ENCODE measurements at places on chromosomes 11 and 22.
A peak's percentile ranks its signal among the peaks of the same experiment; 100 is the strongest.

GRCh38 chr11:1197431-1197885 lies 25.4 kb upstream of the MUC5B start:
- DNase-seq = no peak

DNA sequence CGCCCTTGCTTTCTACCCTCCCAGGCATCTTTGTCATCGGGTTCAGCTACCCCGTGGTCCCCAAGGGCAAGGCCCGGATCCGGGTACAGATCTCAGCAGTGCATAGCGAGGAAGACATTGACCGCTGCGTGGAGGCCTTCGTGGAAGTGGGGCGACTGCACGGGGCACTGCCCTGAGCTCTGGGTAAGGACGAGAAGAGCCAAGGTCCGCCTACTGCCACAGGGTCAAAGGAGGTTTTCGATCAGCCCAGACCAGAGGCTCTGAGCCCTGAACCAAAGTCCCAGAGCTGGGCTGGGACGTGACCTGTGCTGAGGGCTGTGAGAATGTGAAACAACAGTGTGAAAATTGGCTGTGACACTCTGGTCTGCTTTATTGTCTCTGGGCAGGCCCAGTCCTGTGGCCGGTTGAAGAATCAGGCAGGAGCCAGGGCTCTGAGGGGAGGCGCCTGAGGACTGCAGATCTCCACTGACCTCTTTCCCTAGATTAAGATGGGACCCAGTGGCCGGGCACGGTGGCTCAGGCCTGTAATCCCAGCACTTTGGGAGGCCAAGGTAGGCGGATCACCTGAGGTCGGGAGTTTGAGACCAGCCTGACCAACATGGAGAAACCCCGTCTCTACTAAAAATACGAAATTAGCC lies 6.5 kb upstream of the GALR3 start:
- DNase-seq = no peak

GRCh38 chr11:1305501-1306056 lies 3.9 kb downstream of the TOLLIP start:
- DNase-seq = no peak

DNA sequence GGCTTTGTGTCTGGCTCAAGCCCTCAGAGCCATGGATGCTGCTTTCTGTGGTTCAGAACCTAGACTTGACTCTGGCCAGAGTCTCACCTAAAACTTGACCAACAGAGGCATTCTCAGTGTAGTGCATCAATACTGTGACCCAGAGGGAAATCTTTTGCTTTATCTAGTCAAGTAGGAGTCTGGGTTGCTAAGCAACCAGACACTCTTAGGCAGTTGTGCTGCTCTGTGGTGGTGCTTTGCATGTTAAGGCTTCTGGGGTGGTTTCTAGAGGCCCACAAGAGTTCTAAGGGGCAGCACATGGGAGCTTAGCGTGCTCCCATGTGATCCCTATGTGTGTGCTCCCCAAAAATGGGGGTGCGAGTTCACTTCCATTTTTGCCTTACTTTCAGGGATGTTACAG lies 224.6 kb upstream of the PLET1 start:
- DNase-seq = no peak

DNA sequence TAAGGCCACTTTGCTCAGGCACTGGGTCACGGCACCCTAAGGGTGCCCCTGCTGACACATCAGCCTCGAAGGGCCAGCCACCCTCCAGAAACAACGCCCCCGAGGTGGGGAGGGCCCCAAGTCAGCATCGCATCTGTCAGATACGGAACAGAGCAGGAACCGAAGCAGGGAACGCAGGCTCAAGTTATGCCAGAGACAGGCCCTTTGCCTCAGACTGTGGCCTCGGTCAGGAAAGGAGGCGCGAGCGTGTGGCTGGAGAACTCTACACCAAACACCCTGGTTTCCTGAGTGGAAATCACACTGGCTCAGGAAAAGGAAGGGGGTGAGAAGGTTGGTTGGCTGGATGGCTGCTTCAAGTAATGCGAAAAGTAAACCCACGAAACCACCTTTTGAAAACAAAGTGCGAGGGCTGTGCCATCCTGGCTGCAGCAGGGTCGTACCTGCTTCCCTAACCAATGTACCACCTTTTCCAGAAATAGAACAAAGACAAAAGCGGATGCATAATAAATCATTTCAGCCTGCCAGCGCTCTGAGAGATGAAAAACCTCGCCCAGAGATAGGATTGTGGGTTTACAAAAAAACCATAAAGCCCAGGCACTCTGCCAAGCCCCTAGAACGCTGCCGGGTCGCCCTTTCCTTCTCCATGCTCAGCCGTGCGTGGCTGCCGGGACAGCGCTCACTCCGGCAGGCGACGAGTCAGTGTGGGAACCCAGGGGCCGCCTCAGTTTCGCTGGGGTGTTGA lies 38.6 kb downstream of the TRMU start:
- DNase-seq = no peak

DNA sequence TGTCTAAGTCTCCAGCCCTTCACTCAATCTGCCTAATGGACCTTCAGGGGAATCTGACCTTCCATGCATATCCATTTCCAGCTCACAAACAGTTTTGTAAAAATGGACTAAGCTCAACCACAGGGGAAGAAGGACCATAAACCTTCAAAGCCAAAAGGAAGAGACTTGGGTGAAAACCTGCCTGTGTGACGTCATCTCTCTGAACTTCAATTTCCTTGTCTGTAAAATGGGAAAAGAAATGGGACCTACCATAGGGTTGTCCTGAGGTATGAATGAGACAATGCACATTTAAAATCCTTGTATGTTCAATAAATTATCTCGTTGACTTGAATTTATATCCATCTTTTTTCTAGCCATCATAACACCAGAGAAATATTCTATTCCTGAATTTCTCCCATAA lies 370.7 kb downstream of the INSC start:
- DNase-seq = no peak

GRCh38 chr11:43810929-43811596 lies 69.6 kb upstream of the ALKBH3 start:
- DNase-seq = no peak

DNA sequence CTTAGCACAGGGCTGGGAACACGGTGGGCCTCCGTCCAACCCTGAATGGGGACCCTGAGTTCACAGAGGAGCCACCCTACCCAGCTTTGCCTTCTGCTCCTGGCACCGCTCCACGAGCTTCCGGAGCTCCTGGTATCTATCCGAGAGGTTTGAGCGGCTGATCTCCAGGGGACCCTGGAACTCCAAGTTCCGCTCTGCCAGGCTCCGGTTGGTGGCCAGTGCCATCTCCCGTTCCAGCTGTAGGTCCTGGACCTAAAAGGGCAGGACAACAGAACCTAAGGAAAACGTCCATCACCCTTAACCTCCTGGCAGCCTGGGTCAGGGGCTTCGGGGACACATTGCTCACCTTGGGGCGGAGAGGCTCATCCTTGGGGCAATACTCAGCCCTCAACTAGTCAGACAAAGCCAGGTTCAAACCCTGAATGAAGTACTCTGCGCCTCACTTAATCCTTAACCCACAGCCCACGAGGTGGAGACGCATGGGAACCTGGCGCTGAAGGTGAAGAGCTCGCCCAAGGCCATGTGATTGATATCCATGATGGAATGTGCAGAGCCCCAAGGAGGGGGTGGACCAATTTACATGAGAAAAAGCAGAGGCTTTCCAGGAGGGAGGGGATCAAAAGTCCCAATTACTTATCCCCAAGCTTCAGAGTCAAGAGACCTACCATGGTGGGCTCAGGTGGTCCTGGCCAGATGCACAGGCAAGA lies 27.1 kb downstream of the VPS37C start:
- DNase-seq = no peak

- no peak for DNase-seq
Observed at GRCh38 chr22:45227645-45228400, 12.9 kb downstream of the KIAA0930 start.

DNA sequence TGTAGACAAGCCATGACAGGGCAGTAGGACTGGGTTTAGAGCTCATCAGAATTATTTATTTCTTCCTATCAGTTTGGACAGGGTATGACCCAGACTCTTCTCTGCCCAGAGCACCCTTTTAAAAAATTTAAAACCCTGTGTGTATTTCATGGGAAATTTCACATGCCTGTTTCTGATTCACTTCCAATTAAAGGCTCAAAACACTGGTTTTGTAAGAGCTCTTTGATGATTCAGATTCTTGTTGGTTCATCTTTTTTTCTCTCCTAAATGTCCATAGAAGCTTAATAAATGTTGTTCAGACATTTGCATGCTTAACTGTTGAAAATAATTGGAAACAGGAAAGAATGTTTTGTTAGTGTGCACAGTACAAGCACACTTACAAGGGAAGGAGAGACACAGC lies 13.8 kb downstream of the FLI1 start:
- DNase-seq = no peak

DNA sequence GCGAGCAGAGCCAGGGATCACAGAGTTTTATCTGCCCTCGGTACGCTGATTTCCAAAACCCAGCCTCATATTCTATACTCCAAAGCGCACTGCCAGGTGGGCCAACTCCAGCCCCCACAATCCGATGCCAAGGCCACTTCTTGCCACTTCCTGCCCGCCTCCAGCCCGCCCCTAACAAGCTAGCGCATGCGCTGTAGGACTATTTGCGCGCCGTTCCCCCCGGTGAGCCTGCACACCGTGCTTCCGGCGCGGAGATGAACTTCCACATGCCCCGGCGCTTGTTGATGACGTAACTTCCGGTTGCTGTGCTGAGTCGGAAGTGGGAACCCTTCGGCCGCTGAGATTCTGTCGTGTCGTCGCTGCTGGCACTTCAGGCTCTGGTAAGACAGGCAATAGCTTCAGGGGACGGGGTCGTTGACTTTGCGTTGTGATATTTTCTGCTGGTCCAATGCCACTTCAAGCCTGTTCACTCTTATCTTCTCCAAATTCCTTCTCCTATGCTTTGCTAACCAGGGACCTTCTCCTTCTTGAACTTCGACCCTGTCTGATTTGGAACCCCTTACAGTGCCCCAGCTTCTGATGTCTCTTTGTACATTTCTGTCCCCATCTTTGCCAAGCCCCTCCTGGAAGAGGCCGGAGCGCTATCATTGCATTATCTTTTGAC lies at the start of gene UBE4A:
Gene UBE4A, plus strand, starts transcription at position 306 of the 664 bp plus-strand sequence. CDS start 5,481 bp downstream, outside the sequence.
- DNase-seq = peak; percentile 98

GRCh38 chr22:38148245-38148644 lies 33.4 kb downstream of the PLA2G6 start:
- DNase-seq = no peak

DNA sequence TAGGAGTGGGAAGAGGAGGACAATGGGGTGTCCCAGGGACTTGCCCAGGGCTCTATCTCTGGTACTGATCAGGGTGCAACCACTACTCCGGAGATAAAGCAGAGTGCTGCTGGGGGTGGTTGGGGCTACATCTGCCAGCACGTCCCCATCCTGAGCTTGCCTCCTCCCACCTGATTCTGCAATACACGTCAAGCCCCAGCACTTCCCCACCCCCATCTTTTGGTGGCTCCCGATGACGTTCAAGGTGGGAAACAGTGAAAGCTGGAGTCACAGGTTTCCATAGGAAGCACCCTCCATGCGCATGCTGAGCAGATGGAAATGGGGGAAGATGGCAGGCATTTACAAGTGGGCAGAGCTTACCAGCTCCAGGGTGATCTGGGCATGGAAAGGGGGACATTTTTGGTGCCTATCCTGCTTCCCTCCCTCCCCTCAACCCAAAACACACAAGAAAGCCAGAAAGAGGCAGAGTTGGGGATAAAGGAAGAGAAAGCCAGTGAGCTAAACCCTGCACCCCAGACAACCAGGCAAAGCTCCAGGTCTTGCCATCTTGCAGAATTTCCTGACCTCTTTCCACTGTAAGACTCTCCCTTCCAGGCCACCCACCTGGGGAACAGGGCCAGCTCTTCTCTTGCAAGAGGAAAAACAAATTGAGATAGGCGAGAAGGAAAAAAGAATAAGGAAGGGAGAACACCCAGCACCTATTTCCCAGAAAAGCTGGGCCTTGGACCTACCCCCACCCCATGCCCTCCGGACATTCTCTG lies 15.8 kb downstream of the SYT7 start:
- no peak for DNase-seq

- DNase-seq = no peak
Observed at GRCh38 chr11:112999520-112999919, 38.3 kb downstream of the NCAM1 start.

DNA sequence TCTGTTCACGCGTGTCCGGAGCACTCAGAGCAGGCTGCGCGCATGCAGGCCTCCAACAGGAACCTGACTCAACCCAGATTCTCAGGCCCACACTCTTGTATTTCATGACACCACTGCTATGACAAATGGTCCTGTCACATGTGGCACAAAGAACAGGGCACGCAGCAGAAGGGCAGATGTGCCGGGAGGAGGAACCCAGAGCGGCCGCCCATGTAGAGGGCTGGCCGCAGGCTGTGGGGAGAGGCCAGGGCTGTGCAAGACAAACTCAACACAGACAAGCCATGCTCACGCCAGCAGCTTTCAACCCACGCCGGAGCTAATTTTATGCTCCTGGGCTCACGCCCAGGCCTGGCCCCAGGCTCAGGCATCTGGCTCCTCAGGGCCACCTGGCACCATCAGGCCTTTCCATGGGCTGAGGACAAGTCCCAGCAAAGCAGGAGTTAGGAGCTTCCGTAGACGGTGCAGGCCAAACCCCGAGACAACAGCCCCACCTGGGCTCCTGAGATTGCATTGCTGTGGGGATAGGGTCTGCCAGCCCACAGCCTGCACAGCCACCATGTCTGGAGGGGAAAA lies 40.0 kb downstream of the DUSP8 start:
- DNase-seq = no peak

GRCh38 chr22:33261699-33262098 lies 203.5 kb upstream of the SYN3 start:
- no peak for DNase-seq

GRCh38 chr22:36659762-36660509 lies 43.6 kb downstream of the CACNG2 start:
- DNase-seq = peak; percentile 70

- DNase-seq = peak; percentile 4
Observed at GRCh38 chr11:16280256-16280682, 76.1 kb downstream of the SOX6 start.

DNA sequence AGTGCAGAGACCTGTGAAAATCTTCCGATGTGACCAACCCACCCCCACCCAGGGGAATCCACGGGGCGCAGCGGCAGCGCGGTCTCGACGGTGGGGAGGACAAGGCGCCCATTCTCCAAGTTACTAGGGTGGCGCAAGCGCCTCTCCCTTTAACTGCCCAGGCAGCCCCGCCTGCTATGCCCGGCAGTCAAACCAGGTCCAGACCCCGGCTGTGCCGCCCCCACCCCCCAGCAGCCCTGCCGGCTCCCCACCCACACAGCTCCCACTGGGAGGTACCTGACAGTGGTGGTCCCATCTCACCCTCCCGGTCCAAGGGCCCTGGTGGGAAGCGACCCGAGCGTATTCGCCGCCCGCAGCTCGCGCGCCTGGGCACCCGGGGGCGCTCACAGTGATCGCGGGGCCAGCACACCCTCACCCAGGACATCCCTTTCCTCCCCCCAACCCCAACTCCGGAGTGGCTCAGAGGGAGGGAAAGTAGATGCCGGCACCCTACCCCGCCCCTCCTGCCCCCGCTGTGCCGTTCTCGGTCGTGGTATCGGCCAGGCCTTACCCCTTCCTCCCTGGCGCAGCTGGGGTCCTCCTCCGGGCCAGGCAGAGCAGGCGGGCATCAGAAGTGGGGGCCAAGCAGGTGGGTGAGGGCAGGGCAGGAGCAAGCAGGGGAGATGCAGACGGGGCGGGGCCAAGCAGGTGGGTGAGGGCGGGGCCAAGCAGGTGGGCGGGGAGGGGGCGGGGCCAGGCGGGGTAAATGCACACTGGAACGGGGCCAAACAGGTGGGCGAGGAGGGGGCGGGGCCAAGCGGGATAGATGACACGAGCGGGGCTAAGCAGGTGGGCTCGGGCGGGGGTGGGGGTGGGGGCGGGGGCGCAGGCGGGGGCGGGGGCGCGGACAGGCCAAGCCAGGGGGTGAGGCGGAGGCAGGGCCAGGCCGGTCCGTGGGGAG lies at the start of gene TRPM5:
Gene TRPM5, minus strand, starts transcription at position 634 of the 940 bp plus-strand sequence. CDS start 21,478 bp downstream, outside the sequence.
- peak; percentile 78 for DNase-seq

Data from stimulated activated CD4-positive, alpha-beta T cell treated with anti-CD3 and anti-CD28 coated beads, Interleukin-1b, Interleukin-23, amount 100 ng/mL, for 48 hours (primary cell).